ENCODE measurements at places on chromosomes 1 and 21.

GRCh38 chr21:46264046-46264689, 21.2 kb downstream of the MCM3AP start:
- no peak for DNase-seq

DNA sequence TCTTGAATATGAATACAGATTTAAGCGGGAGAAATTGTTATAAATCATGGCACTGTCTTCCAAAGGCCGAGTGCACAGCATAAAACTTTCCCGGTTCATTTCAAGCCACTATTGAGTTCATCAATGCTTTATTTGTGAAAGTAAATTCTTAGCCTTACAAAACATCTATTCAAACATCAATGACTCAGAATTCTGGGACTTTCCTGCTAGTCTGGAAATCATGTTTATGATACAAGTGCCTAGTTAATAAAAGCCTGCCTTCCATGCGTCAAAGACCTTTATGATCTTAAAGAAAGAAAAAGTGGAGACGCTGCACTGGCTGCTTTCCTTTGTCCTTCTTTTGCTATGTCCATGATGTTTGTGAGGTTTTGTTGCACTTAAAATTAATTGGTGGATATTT, 137.7 kb downstream of the SETD4 start:
- no peak for DNase-seq

DNA sequence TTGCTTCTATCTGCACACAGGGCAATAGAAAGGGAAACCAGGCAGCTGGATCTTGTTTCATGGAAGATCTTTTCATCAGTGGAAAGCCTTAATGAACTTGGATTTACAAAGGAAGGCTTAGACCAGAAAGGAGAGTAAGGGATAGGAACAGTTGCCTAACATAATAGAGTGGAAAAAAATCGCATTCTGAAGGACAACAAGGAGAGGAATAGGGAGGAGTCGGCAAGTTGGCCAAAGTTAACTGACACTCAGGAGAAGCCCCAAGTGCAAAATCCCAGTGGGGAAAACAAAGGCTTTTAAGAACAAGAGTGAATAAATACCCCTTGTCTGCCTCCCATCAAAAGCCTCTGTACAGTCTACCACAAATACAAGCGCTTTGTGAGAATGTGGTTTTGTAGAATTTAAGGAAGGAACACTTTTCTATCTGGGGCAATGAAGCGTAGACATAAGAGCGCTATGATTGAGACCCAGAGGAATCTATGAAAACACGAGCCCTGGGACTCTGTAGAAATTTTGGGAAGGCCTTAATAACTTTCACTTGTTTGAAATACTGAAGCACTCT, 74.1 kb downstream of the ZNF648 start:
- no peak for DNase-seq

GRCh38 chr1:119883826-119884225, 12.5 kb downstream of the ADAM30 start:
- no peak for DNase-seq

DNA sequence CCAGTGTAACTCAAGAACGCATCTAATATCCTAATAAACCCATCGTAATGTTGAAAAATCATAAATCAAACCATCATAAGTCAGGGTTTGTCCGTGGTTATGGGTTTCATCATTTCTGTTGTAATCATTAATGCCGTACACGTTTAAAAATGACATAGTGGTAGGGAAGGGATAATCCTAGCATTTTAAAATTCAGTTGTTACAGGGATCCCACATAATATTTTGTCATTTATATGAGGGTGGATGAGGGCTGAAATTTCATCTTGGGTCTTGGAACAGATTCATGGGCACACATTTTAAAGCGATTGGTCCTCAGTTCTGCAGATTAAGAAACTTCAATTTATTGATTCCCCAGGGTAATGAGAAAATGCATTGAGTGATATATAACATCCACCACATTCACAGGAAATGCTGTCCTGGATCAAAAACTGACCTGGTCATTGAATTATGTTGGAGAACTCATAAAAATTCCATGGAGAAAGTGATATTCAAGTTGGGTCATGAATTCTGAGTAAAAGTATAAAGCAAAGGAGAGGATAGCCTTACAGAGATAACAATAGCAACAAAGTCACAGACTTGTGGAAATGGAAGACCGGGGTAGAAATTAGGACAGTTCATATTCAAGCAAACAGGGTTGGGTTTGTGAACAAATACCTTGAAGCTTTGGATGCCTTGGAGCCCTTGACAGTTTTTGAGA, 1527.3 kb upstream of the TPTE start:
- no peak for DNase-seq

DNA sequence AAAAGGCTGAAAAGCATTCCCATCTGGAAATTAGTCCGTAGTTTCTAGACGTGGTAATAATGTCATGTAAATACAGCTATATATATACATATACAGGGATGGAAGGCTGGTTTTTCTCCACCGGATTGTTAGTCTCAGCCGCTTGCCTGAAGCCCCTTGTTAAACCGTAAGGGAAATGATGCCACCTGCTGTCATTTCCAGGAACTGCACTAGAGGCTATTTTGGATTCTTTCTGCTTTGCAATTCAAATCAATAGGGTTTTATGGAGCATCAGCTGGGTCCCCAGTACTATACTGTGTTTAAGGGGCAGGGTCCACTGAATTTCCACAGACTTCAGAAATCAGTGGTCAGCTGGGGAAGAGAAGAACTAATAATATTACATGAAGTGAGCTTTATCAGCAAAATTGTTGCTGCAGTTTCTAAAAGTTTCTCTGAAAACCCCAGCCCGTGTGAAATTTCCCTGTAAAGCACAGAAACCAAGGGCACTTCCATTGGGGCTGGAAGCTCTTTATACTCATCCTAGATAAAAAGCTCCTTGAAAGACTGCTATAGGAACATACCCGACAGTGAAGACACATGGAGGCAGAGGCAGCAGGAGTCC, 33.8 kb upstream of the MPZL1 start:
- DNase-seq, result peak; percentile 47

- no peak for DNase-seq
These were observed 2.6 kb upstream of the KCNE1 start for GRCh38 chr21:34514576-34515115.

DNA sequence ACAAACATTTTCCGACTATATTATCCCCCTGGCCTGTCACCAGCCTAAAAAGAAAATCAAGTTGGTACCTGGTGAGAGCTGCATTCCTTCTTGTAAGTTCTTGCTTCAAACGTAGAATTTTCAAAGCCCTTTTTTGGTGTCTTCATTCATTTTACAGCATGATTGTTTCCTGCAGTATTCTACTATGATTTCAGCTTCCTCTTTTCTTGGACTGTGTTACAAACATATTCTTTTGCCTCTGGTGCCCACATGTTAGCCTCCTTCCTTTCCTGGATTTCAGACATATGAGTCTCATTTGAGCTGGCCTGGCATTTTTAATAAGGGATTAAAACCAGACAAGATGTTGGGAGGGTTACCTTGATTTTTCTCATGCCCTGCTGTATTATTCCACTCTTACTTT, 142.5 kb downstream of the PIGK start:
- no peak for DNase-seq

DNA sequence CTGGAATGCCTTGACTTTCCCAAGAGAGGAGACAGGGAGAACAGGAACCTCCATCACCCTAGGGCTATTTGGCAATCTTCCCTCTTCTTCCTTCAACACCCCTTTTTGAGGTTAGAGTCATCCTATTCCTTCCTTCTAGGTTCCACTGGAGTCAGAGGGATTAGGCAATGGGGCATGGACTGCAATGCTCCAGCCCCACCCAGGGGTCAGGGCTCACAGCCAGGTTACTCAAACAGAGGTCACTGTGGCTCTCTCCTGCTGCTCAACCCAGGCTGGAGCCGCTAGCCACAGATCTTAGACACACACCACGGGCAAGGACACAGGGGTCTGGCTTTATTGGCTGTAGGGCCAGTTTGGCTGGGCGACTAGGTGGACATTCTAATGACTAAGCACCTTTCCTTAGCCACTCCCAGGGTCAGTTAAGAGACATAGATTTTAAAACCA, 145.5 kb upstream of the NRIP1 start:
- no peak for DNase-seq

DNA sequence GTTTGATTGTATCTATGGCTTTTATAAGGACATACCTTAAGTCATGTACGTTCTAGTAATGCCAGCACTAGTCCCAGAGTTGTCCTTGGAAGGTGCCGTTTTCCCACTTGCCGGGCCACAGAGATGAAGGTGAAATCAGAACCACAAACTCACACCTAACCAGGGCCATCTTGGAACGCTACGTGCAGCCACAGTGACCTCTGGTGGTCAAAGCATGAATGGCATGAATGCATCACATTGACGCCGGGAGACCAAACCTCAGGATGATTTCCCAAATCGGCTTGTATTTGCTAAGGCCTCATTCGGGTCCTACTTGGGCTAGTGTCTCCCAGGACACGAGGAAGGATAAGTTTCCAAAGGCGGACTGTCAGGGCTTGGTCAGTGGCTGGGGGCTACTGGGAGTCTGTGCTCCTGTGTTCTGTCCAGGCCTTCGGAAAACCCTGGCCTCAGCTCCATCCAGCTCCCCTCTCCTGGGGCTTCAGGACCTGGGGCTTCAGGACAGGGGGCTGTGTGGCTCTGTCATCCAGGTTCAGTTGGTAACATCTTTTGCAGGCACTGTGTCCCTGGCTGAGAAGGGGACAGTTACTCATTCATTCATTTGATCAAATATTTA, 260.5 kb downstream of the PRDM2 start:
- DNase-seq, result peak; percentile 26

- DNase-seq, result no peak
These were observed 7.4 kb downstream of the SH2D2A start for GRCh38 chr1:156809281-156809680.

- no peak for DNase-seq
These were observed 15.8 kb downstream of the RGS8 start for GRCh38 chr1:182668521-182669054.

- DNase-seq, result no peak
These were observed 20.0 kb downstream of the CCDC185 start for GRCh38 chr1:223413216-223413615.

GRCh38 chr21:42038826-42039425, 28.8 kb upstream of the ZBTB21 start:
- no peak for DNase-seq

GRCh38 chr1:43367026-43367903, 546 bp downstream of the ELOVL1 start:
- DNase-seq, result peak; percentile 52

- DNase-seq, result no peak
These were observed 54.1 kb upstream of the LRRC7 start for GRCh38 chr1:69513601-69514000.

DNA sequence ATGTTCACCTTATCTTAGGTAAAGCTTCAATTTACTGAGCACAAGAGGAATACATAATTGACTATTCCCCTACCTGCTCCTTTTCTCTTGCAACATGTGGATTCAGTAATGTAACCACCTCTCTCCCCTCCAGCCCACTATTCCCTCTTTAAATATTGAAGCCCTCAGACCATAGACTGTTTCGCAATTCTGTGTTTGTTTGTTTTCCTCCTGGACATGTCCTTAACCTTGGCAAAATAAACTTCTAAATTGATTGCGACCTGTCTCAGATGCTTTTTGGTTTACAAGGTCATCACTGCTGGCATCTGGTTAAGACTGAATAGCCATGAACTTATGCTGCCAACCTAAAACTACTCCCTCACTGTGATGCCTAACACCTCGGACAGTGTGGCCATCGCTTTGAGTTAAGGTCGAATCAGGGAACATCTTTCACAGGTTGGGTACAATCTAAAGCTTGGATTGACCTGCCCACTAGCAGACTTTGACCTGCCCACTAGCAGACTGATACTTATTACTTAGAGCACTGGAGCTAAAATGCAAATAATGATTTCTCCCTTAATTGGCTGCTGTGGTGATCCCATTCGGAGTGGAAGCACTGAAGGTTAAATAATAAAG, 10.2 kb upstream of the CDC42BPA start:
- no peak for DNase-seq

GRCh38 chr1:180555411-180555810, 3.4 kb upstream of the OVAAL start:
- no peak for DNase-seq

DNA sequence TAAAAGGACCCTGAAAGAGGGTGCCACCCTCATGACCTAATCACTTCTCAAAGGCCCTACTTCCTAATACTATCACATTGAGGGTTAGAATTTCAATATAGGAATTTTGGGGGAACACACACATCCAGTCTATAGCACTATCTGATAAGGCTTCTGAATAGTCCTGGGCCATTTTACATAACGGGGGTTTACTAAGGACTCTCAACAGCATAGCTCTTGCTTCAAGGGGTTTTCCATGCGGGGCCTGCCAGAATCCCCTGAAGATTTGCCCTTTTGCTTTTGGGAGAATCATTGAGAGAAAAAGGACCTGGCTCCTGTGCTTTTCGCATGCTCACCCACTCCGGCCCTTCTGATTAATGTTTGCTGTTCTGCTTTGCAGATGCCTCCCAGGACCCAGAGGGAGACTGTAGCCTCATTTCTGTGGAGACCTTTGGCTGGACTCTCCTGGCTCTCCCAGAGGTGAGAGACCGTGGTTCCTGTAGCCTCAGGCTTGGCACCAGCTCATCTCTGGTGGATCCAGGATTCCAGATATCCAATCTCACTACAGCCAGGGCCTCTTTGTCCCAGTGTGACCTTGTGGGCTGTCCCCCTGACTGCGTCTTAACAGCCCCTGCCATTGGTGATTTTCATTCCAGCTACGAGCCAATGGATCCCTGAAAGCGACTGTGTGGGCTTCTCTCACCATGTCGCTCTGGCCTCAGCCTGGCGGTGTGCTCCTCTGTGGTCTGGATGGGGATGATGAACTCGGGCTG, 72.6 kb downstream of the DDR2 start:
- DNase-seq, result no peak

GRCh38 chr21:43328958-43329691, 97.8 kb downstream of the SIK1 start:
- DNase-seq, result no peak

- no peak for DNase-seq
These were observed 5.1 kb downstream of the COL24A1 start for GRCh38 chr1:86151427-86151826.

GRCh38 chr1:7379441-7379971, 391.6 kb upstream of the VAMP3 start:
- no peak for DNase-seq

DNA sequence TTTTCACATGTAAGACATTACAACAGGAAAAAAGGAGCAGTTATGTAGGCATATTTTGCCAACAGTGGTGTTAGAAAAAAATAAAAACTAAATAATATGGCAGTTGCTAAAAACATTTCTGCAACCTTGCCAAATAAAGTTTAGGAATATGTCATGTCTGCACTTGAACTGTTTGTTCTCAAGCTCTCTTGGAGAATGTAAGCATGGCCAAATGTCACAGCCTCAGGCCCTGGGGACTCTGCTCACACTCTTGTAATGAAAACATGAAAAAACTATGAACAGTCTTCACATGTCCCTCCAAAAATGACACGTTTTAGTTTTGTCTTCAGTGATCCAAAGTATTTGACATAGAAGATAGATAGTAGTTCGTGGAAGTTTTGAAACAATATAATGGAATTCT, 753.3 kb downstream of the LTN1 start:
- DNase-seq, result no peak

- peak; percentile 5 for DNase-seq
These were observed 26.1 kb downstream of the ATP5PF start for GRCh38 chr21:25708467-25709065.

DNA sequence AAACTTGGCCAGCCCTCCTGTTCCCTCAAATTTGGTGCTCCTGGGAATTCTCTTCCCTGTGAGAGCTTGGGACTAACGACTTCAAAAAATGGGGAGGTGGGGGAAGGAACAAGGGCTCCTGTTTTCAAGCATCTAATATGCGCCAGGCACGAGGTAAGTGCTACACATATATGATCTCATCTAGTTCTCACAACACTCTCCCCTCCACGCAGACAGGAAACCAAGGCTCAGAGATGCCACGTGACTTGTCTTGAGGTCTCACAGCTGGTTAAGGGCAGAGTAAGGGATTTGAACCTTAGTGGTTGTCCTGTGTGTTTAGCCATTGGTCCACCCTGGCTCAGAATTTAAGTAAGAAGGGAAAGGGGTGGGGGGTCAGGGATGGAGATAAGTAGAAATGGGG, 125.9 kb downstream of the DMRTB1 start:
- DNase-seq, result no peak

Measured in stimulated activated CD8-positive, alpha-beta memory T cell treated with anti-CD3 and anti-CD28 coated beads, Interleukin-2, amount 100 ng/mL, for 48 hours (primary cell).